ENCODE measurements at places on chromosomes 4 and X.

GRCh38 chrX:15751155-15751819 lies 13.2 kb downstream of the CA5B start:
- DNase-seq, result peak; percentile 64

- no peak for DNase-seq
Measured at GRCh38 chrX:148984238-148984637, 483.8 kb downstream of the AFF2 start.

- no peak for DNase-seq
Measured at GRCh38 chr4:77155631-77156452, 1.2 kb upstream of the CCNG2 start.

DNA sequence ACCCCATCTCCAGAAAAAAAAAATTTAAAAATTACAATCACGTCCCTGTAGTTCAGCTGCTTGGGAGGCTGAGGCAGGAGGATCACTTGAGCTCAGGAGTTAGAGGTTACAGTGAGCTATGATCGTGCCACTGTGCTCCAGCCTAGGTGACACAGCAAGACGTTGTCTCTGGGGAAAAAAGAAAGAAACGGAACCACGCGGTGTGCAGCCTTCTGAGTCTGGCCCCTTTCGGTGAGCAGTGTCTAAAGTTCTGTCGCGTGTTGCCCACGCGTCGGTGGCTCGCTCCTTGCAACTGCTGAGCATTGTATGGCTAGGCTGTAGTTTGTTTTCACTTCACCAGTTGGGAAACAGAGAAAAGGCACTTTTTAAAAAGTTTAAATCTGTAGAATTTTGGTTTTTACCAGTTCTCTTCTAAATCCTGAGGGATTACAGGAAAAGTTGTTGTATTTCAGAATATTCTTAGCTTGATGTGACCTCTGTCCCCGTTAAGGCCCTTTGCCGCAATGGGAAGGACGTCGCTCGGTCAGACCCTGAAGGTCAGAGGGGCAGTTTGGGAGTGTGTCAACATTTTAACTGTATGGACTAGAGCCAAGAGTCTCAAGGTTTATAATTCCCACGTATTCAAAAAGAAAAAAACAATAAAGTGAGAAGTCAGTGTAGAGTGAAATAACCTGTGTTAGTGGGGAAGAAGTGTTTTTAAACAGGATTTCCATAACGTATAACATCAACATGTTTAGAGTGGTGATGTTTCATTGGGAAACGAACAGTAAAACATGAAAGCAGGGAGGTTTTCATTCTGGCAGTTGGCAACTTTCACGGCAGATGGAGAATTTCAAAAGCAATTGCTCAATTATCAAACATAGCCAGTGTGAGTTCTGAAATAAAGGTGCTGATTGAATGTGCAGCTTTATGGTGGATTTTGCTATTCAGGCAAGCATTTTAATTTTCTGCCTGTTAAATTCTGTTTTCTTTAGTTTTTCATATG lies 45.8 kb upstream of the MSANTD1 start:
- peak; percentile 25 for DNase-seq

Measured in adipocyte (in vitro differentiated cells).